ENCODE measurements at places on chromosomes 16 and 17.

DNA sequence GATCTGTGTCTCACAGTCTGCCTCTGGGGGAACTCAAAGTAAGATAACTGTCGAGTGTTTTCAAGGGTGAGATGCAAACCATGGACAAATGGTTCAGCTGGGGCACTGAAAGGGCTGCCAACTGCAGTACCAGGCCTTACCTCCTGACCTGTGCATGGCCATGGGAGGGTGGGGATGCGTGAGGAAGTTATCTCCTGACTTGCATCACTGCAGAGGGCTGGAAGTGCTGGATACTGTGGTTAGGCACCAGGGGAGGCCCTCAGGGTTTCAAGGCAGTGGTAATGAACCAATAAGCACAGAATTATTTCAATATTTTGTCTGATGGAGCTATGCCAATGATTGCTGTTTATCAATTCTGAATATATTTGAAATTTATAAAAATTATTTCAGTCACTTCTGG, 159.2 kb downstream of the CYLD start:
- no peak for DNase-seq

- DNase-seq: no peak
Measured at GRCh38 chr17:40498281-40499084, 2.9 kb downstream of the TNS4 start.

GRCh38 chr17:51372345-51373004, 112.1 kb downstream of the UTP18 start:
- peak; percentile 53 for DNase-seq

- no peak for DNase-seq
Measured at GRCh38 chr16:10013364-10013763, 168.9 kb downstream of the GRIN2A start.

DNA sequence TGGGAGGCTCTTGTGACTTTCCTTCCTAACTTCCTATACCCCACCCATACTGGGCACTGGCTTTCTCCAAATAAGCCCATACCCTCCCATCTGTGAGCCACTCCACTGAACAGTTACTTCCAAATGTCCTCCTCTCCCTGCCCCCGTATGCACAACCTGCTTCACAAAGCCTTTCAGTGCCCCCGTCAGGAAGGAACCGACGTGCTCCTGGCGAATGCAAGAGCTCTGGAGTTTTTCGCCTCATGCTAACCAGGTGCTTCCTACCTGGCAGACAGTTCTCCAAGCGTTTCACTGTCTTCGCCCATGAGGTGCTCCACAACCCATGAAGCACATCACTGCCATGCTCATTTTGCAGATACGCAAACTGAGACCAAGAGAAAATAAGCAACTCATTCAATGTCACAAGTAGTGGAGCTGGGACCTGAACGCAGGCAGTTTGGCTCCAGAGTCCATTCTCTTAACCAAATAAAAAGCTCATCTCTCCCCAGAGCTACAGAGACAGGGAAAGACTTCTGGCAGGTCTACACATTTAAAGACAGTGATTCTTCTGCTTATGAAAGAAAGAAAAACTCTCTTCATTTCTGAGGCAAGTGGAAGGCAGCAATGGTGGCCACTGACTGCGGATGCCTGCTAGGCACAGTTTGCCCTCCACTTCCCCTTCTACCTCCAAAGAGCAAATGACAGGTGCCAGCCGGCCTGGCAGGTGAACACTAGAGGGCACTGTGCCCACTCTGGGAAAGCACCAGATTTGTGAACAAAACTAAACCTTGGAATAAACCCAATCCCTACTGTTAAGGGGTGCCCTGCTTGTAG, 23.8 kb downstream of the SPHK1 start:
- peak; percentile 75 for DNase-seq

GRCh38 chr17:75525806-75526554, 483 bp downstream of the LLGL2 start:
- no peak for DNase-seq

DNA sequence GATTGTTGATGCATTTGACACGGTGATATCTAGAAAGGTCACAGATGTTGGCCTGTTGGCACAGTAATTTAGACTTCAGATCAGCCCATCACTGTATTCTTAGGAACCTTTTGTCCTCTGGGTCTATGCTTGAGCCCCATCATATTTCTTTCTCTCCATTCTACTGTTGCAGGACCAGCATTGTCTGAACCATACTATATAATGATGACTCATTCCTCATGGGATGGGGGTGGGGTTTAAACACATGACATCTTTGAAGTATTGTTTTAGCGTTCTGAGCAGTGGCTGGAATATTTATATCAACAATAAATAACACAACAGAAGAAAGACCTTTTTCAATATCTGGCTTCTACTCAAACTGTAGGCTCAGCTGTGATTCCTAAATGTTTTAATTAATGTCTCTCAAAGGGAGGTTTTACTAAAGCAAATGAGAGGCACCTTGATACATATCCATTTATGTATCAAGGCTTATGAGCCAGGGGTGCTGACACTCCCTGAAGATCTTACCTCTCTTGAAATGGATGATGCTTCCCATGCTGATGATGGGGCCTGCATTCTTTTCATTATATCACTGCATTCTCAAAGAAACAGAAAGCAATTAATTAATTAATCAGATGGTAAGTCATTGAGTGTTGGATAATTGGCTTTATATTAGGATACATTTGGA, 379.0 kb upstream of the GOT2 start:
- DNase-seq: no peak

DNA sequence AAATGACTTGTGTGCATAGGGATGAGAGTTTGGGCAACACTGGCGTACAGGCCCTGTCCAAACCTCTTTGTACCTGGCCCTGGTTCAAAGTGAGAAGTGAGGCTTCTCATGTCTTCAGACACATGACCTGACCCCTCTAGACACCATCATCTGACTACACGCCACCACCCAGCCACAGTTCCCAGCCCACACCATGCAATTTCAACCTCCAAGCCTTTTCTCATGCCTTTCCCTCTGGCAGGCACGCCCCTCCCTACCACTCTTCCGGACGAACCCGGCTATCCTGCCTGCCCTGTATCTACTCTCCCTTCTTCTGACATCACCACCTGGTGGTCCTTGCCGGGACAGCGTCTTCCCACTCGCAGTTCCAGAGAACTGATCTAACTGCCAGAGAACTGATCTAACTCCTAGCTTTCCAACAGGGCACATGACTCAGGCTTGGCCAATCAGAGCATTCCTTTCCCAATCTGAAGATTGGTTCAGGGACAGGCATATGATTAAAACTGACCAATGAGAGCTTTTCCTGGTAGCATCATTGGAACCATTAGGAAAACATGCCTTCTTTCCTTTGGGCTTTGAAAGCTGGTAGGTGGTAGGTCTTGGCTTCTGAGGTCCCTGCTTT, 27.1 kb upstream of the IL21R start:
- DNase-seq: no peak

GRCh38 chr16:3797904-3798811, 80.8 kb upstream of the TRAP1 start:
- no peak for DNase-seq

DNA sequence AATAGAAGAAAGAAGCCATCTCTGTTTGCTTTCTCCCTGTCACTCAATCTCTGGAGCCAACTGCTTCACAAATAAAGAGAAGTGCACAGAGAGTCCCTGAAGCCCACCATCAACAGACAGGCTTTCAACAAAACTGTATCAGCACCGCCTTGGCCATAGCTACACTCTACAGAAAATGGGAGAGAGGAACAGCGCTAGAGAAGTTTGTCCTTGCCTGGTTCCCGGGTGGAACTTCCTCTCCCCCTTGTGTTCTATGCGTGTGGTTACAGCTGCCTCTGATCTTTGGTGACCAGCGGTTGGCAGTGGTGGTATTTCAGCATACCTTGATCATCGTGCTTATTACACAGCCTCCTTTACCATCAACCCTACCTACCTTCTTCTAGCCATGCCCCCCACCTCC, 91.4 kb upstream of the CCL2 start:
- no peak for DNase-seq

GRCh38 chr17:60301649-60302048, 90.3 kb downstream of the USP32 start:
- DNase-seq: no peak

DNA sequence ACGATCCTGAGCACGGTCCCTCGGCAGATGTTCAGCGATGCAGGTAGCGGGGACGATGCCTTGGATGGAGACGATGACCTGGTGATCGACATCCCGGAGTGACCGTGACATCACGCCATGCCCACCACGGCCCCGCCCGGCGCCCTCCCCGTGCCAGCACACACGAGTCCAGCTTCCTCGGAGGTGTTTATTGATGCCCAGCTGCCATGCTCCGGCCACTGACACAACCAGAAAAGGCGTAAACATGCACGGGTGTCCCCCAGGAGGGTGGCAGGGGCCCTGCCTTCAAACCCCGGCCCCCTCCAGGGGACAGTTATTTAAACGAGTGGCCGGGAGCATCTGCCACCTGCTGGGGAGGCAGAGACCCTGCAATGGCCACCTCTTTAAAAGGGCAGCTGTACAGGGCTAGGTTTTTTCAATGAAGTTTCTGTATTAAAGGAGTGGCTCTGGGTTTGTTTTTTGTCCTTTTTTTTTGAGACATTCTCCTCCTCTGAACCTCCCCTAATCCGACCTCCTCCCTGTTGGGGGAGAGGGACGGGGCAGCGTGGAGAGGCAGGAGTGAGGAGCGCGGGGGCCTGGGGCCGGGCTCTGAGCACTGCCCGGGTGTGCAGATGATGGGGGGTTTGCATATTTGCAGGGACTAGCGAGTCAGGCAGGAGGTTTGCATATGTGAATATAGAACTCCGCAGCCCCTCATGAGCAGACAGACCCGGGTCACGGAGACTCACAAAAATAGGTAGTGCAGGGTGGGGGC, 5.3 kb downstream of the DOC2A start:
- DNase-seq: peak; percentile 87

DNA sequence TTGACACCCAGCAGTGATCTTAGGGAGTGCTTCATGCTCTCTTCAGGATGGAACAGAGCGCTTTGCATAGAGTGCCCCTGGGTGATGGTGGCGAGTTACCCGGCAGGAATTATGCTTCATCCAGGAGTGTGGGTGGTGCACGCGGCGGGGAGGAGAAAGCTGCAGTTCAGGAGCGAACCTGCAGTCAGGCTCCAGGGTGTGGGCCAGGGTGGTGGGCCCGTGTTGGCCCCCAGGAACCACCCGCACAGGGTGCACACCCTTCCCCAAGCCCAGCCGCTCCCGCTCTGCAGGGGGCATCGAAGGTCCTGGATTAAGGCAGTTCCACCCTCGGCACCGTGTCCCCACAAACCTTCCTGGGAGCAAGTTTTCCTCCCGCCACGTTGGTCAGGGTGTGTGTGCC, 3.9 kb downstream of the RAB40C start:
- DNase-seq: no peak

- DNase-seq: no peak
Measured at GRCh38 chr16:21645261-21645721, 7.1 kb downstream of the IGSF6 start.

GRCh38 chr16:29982560-29983419, 9.1 kb downstream of the TAOK2 start:
- no peak for DNase-seq

DNA sequence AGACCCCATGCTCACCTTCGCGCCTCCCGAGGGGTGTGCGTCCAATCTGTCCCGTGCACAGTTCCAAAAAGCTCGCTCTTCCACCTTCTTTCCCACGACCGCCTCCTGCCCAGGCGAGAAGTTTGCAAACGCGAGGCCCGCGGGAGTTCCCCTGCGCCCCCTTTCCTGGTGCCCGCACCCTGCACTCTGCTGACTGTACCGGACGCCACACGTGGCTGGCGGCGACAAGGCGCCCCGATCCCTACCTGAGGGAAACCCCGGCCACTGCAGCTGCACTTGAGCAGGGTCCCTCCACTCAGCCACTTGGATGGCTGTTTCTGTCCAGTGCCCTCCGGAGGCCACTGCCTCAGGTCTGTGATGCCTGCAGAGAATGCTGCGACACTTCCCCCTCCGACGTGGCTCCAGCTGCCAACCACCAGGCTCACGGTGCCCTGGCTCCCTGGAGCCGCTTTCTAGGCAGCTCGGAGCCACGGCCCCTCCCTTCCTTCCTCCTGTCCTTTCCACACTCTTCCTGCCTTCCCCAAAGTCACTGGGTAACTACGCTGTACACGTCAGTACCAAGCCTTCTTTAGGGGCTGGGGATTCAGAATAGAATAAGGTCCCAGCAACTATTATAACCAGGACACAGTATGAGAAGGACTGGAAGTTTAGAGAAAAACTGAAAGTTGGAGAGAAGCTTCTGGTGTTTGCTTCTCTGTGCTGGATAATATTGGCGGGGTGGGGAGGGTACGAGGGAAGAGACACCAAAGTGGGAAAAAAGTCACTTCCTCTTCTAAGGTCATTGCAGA, at the start of gene MLKL:
Gene MLKL (minus strand): TSS at position 425 of the 788 bp plus-strand sequence. CDS start 5,105 bp downstream, outside the sequence.
- no peak for DNase-seq

- no peak for DNase-seq
Measured at GRCh38 chr17:71098071-71098470, 928.7 kb downstream of the KCNJ2 start.

DNA sequence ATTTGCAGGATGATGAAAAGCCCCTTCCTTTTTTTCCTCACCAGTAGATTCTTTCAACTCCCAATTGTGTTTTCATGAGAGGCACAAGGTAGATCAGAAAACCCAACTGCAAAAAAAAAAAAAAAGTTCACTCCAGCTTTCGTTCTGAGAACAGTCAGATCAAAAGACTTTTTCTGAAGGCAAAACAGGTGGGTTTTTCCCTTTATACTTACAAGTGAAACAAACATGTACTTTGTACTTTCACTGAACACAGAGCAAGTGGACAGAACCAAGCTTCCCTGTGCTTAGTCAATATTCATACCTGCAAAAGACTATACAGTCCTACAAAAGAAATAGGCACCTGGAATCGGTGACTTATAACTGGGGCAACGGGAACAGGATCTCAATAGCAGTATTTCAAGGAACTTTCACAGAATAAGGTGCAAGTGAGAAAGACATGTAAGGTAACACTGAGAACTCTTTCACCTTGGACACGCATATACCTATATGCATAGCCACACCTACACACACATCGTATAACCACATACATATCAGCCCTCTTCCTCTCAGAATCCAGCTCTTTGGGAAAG, 54.1 kb downstream of the TOX3 start:
- no peak for DNase-seq

GRCh38 chr17:51770027-51770759, 388.3 kb downstream of the CA10 start:
- no peak for DNase-seq

DNA sequence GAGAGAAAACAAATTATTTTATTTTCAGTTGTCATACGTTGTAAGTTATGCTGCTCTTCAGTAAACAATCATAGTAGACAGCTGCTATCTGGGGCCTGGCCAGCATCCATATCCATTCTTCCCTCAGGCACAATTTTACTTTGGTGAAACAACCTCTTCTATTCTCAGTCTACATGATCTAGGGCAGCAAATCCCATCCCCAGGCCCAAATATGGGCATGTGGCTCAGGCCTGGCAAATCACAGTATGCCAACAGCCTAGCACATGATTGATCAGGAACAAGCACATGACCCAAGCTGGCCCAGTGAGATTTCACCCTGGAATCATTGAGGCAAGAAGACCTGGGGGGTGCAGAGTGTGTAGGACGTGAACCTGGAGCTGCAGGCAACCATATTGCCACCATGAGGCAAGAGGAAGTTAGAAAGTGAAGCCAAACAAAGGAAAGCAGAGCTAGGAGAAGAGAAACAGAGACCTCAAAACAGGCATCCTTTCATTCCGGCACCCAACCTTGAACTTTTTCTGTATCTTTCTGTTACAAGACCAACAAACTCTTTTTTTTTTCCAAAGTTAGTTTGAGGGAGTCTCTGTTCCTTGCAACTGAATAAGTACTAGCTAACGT, 10.3 kb upstream of the ABCC12 start:
- DNase-seq: no peak
